ENCODE measurements at places on chromosomes 7 and 10. TPM values are rescaled to one million over a fixed set of nuclear protein-coding genes. Genes with fewer than 3 reads are reported as not detected.
A peak's percentile ranks its signal among the peaks of the same experiment; 100 is the strongest.

The A1CF gene
- not detected for total RNA-seq

The FBH1 gene
- total RNA-seq = 75.5 TPM

The SLC16A12 gene
- 2.0 TPM for total RNA-seq

The OR6B1 gene
- total RNA-seq = not detected

The LIPJ gene
- total RNA-seq = not detected

The CDK5 gene
- total RNA-seq = 9.6 TPM

The CLRN3 gene
- not detected for total RNA-seq

The ZNF438 gene
- 13.2 TPM for total RNA-seq

DNA sequence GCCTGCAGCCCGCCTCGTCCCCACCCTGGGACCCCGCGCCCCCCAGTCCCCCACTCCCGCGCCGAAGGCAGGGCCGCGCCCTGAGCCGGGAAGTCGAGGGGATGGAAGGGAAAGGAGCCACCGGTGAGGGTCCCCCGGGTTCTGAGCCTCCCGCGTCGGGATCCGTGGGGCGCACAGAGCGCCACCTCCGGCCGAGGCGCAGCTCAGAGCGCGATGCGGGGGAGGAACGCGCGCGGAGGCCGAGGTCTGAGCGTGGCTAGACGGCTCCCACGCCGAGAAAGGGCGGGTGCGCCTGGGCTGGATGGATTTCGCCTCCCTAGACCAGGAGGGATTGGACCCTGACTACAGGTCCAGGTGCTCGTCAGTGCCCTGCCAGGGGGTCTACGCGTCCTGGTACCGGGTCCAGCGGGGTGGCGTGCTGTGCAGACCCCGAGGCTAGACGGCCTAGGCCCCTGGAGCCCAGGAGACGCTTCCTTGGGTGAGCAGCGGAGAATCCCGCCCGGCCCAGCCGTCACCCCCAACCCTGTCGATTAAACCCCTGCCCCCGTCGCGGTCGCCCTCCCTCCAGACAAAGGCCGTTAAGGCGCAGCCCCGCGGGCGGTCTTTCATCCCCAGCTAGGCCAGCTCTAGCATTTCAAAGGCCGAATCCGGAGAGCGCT, 986 bp upstream of the PDGFA start:
- no peak for DNase-seq

DNA sequence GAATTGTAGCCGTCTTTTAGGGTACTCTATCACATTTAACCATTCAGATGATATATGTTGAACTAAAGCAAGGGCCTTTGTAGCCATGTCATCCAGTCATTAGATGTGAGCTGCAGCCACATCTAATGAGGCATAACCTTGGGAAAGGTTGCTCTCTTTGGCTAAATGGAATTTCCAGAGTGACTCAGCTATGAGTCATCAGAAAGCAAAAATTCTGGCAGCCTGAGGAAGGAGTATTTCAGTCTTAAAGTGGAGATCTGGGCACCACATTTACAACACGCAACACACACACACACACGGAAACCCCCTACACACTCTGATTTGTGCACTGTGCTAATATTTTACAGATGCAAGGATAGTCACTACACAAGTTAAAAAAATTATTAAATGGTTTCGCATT, 176.9 kb upstream of the ZWINT start:
- DNase-seq = no peak

DNA sequence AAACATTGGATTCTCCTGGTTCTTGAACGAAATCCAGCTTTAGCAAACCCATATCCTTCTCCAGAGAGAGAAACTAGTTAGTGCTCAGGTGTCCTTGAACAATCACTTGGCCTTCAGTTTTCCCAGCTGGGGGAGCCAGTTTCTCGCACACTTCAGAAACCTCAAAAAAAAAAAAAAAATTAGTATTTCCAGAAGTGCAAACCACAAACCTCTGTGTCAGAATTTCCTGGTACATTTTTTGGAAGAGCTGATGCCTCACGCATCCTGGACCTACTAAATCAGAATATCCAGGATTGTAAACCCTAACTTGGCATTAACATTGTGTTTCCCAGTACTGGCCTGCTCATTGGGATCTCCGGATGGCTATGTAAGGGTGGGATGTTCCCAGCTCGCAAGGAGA, 143.4 kb upstream of the EGR2 start:
- DNase-seq = no peak

DNA sequence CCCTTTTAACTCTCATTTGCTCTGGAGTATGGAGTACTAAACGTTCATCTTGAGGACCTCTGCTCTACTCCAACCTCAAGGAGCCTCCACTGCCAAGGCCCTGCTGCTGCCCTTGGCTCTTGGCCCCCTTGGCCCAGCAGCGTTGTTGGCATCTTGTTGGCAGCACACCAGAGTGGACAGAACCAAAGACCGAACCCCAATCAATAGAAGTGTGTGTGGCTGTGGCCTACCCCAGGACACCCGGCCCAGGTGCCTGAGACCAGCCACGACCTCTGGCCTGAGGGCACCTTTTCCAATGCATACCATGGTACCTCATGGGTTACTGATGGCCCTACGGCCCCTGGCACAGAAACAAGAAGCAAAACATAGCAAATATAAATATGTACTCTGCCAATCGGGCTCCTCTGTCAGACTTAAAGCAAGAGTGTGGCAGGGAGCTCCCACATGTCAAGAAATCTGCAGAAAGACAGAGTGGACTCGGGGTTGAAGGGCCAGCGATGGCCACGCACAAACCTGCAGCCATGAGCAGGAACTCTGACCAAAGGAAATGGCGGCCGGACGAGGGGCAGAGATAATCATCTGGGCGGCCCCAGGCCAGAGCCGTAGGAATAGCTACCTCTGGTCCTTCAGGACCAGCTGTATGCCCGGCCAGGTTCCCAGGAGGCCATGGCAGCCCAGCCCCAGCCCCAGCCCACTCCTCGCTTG, 2.9 kb downstream of the NPC1L1 start:
- no peak for DNase-seq

DNA sequence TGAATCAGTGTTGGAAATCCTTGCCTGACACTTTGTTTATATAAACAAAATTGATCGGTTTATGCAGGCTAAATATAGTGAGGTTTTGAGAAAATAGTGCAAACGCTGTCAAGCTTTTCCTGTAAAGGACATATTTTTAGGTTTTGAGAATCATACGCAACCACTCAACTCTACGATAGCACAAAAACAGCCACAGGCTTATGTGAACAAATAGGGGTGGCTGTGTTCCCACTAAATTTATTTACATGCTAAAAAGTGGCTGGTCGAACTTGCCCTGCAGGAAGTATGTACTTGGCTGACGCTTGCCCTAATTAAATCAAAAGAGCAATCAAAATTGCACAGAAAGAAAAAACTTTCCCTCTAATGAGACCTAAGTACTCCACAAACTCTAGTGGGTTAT, 234.7 kb upstream of the CACNA2D1 start:
- no peak for DNase-seq

- no peak for DNase-seq
Measured at GRCh38 chr7:100546129-100546925, 7.3 kb downstream of the AGFG2 start.

DNA sequence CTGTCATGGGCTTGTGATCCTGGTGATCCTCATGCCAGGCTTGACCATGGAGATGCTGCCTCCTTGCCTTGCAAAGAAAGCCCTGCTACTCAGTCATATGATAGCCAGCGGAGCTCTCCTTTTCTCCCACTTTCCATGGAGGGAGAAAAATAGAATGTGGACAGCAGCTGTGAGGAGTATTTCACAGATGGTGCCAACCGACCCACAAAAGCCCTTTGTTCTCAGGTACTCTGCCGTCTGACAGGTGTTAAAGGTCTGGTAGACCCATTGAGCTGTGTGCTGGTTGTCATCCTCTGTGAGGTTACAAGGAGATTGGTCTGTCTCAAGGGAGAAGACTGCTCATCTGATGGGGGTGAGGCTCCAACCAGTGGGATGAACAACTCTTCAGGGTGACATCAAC, 29.5 kb upstream of the COBL start:
- no peak for DNase-seq

DNA sequence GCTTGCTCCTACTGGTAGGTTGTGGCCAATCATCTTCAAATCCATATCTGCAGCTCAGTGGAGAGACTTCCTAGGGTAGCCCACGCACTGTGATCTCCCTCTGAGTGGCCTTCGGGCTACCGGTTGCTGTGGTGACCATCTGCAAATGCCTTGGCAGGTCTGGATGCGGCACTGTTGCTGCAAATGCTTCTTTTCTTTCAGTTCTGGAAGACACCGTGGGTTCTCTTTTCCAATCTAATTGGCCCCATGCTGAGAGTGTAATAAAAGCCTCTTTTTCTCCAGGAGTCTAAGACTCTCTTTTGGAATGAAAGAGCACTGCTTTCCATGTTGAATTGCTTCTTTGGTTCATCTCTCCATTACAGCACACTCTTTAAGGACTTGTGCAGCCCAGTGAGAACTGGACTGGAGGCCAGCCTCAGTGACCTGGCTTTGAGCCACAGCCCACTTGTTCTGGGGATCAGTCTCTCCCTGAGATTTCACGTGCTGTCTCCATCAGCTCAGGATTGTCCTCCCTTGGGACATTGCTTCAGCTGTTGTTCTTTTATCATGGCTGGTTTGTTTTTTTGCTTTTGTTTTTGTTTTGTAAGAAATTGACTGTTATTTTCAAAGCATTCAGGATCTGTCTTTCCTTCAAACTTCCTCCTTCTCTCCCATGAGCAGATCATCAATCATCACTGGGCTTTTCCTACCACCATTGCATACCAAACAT, 286.6 kb downstream of the BMPER start:
- no peak for DNase-seq

- DNase-seq = peak; percentile 78
Measured at GRCh38 chr10:13659887-13660550, 73.3 kb downstream of the PRPF18 start.

DNA sequence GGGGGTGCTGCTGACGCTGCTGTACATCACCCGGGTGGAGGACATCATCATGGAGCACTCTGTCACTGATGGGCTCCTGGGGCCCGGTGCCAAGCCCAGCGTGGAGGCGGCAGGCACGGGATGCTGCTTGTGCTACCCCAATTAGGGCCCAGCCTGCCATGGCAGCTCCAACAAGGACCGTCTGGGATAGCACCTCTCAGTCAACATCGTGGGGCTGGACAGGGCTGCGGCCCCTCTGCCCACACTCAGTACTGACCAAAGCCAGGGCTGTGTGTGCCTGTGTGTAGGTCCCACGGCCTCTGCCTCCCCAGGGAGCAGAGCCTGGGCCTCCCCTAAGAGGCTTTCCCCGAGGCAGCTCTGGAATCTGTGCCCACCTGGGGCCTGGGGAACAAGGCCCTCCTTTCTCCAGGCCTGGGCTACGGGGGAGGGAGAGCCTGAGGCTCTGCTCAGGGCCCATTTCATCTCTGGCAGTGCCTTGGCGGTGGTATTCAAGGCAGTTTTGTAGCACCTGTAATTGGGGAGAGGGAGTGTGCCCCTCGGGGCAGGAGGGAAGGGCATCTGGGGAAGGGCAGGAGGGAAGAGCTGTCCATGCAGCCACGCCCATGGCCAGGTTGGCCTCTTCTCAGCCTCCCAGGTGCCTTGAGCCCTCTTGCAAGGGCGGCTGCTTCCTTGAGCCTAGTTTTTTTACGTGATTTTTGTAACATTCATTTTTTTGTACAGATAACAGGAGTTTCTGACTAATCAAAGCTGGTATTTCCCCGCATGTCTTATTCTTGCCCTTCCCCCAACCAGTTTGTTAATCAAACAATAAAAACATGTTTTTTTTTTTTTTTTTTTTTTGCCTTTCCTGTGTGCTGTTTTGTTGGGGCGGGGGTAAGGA, 55.8 kb downstream of the TSPAN15 start:
- no peak for DNase-seq

DNA sequence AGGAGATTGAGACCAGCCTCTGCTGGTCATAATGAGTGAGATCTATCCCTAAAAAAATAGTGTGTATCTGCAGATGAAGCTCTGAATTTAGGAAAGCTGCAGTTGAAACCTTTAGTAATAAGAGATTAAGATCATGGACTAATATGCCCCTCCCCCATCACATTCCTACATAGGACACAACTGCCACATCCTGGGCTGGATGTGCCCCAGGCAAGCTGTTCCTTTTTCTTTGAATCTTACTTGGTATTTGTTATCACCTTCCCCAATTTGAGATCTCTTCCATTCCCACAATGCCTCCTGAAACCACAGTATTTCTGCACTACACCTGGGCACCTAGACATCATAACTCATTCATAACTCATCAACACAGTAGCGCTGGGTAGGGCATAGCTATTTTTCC, 74.1 kb downstream of the DOCK1 start:
- no peak for DNase-seq

DNA sequence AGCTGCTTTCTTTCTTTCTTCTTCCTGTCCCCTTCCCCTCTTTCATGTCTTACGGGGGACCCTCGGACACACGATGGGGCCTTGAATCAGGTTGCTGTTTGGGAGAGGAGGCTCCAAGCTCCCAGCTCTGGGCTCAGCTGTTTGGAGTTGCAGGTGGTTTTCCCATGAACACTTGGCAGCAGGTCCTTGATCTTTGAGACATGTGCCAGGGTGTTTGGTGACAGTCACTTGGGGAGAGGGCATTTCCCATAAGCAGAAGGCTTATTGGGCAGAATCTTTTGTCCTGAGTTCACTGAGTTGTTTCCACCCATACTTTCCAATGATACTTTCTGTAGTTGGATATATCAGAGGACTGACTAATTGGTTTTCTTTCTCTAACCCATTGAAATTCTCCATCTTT, 104.7 kb upstream of the SH2B2 start:
- no peak for DNase-seq

- DNase-seq = no peak
Measured at GRCh38 chr10:75079436-75080083, 31.9 kb upstream of the SAMD8 start.

DNA sequence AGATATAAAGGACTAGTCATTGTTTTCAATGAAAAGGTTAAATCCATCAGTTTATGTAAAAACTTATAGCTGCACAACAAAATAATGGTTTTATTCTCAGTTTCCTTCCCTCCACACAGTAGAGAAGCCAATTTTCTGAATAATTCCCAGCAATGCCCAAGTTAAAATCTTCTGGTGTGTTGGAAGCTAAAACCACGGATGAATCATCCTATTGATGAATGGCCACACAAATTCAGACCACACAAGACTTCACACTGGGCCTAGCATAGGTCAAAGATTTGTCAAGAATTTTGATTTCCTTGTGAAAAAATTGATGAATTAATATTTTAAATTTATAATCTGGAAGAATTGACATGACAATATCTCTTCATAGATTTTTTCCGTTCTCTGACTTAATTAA, 617.6 kb downstream of the INHBA start:
- DNase-seq = no peak

GRCh38 chr7:11394438-11394837, 420.8 kb downstream of the PHF14 start:
- no peak for DNase-seq

DNA sequence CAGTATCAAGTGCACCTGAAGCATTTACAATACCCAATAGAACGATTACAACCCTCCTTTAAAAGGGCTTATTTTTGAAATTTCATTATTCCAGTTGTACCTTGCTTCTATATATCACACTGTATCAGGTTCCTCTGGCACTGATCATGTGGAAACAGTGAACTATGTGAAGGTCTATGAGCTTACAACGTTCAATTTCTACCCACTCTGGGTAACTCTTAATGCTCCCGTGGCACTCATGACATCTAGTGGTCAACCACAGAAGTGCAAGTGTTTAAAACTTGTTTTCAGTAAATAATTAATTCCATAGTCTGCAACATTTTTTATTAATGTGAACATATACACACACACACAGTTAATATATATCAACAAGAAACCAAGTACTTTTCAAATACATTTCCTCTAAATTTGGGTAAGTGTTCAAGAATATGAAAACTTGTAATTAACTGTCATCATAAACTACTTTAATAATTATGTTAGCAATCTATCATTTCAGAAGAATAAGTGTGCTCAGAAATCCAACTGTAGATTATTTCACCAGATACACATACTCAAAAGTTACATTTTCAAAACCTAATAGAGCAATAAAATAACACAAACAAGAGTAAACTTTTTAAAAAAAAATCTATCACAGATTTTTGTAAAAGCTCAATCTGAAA, 61.0 kb downstream of the MPP7 start:
- no peak for DNase-seq
